Heart right ventricle (tissue), 16 donors: ENCODE measurements at places on chromosomes 11 and 22. TPM values are rescaled to one million over a fixed set of nuclear protein-coding genes. Genes with fewer than 3 reads are reported as not detected.

CLMP gene
- polyA plus RNA-seq = 8.8 TPM

TEX12 gene
- not detected for polyA plus RNA-seq

MTNR1B gene
- polyA plus RNA-seq = not detected

NPAS4 gene
- not detected for polyA plus RNA-seq

TUBA8 gene
- polyA plus RNA-seq = 44.9 TPM

NFAM1 gene
- polyA plus RNA-seq = 0.44 TPM

MS4A6E gene
- 0.28 TPM for polyA plus RNA-seq

SSH3 gene
- polyA plus RNA-seq = 7.8 TPM

GRCh38 chr11:9385327-9385899 lies 961 bp downstream of the IPO7 start:
- peak overlapping the region; percentile 92 for H3K4me3 ChIP-seq
- H3K4me1 ChIP-seq = peaks cover 15% of the 10 kb centered on the region
- H3K27ac ChIP-seq = peak overlapping the region; percentile 95
- no peaks in the 10 kb centered on the region for H3K27me3 ChIP-seq
- H3K36me3 ChIP-seq = no peaks in the 10 kb centered on the region

DNA sequence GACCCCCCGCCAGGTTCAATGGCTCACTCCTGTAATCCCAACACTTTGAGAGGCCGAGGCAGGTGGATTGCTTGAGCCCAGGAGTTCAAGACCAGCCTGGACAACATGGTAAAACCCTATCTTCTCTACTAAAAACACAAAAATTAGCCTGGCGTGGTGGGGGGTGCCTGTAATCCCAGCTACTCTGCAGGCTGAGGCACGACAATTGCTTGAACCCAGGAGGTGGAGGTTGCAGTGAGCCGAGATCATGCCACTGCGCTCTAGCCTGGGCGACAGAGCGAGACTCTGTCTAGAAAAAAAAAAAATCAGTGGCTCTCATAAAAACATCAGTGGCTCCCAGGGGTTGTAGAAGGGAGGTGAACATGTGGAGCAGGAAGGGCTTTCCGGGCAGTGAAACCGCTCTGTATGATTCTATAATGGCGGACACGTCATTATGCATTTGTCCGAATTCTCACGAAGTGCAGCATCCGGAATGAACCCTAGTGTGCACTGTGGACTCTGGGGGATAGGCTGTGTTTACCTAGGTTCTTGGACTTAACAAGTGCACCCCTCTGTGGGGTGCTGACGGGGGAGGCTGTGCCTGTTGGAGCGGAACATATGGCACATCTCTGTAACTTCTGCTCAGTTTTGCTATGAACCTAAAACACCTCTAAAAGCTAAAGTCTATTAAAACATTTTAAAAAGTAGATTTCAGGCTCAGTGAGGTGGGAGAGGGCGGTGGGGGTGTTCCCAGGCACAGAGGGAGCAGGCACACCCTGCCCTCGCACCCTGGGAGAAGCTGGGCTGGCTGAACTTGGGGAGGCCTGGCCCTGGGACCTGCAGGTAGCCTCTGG lies 49.1 kb upstream of the SEPTIN5 start:
- H3K4me1 ChIP-seq = peaks cover 11% of the 10 kb centered on the region
- no peaks in the 10 kb centered on the region for H3K27me3 ChIP-seq
- no peak overlapping the region for H3K4me3 ChIP-seq
- no peaks in the 10 kb centered on the region for H3K36me3 ChIP-seq

- no peaks in the 10 kb centered on the region for H3K27me3 ChIP-seq
- H3K4me1 ChIP-seq = no peaks in the 10 kb centered on the region
- H3K36me3 ChIP-seq = no peaks in the 10 kb centered on the region
- H3K27ac ChIP-seq = no peak overlapping the region
- no peak overlapping the region for H3K4me3 ChIP-seq
- no peak for DNase-seq
Measured at GRCh38 chr11:130023204-130023603, 20.6 kb upstream of the PRDM10 start.

DNA sequence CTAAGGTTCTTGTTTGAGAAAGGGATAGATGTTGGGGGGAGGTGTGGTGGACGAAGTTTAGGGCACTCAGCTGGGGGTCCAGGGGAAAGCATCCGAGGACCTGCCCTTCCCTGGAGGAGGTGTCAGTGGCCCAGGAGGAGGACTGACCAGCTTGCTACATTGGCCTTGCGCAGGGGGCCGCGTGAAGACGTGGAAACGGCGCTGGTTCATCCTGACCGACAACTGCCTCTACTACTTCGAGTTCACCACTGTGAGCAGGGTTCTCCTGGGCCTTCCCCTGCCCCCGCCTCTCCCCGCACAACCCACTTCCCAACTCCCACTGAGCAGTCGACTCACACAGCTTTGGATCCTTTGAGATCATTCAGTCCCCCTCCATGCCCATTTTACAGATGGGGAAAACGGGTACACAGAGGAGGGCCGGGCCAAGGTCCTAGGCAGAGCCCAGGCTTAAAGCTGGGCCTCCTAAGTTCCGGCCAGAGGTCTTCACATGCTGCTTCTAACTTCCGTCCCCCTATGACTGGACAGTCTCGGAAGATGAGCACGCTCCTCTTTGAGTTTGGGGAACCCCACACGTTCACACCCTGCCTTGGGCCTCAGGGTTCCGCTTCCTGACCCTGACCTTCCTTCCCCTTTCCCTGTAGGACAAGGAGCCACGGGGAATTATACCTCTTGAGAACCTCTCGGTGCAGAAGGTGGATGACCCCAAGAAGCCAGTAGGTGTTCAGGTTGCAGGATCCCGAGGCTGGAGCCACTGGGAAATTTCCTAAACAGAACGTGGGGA lies 28.7 kb downstream of the CYTH4 start:
- no peaks in the 10 kb centered on the region for H3K27me3 ChIP-seq
- no peak for DNase-seq
- no peaks in the 10 kb centered on the region for H3K36me3 ChIP-seq
- no peak overlapping the region for H3K4me3 ChIP-seq

DNA sequence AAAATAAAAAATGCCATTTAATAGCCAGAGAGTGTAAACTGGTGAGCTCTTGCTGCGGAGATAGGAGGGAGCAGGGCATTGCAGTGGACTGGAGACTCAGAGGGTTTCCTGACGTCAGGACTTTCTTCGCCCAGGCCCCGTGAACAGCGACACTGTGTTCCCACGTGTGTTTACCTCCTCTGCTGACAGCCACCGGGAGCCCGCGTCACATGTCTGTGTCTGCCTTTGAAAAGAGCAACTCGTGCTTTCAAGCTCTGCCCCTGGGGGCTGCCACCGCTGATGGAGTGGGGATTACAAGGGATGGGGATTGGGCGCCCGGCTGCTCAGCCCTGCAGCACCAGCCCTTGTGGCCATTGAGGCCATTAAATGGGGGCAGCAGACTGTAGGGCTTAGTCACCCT lies 3.3 kb downstream of the TANGO2 start:
- H3K4me3 ChIP-seq = no peak overlapping the region
- H3K27me3 ChIP-seq = no peaks in the 10 kb centered on the region
- peak; percentile 42 for DNase-seq
- peaks cover 9% of the 10 kb centered on the region for H3K36me3 ChIP-seq

DNA sequence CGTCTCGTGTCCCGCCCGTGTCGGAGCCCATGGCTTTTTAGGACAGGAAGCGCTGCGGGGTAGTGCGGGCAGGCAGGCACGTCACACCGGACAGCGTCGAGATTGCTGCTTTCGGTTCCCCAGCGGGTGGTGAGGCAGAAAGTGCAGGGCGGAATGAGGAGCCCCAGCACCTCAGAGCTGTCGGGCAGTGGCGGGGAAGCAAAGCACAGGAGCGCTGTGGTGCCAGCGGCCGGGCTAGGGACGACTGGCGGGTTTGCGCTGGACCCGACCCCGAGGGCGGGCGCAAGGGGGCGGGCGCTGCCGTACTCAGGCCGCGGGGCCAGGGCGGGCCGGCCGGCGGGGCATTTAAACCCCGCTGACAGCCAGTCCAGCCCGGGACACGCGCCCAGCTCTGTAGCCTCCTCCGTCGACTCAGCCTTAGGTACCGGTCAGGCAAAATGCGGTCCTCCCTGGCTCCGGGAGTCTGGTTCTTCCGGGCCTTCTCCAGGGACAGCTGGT lies at the start of gene SLC37A2:
SLC37A2 (plus strand) TSS at position 375 of the 498 bp plus-strand sequence; CDS start at position 438, 63 bp downstream.
- no peaks in the 10 kb centered on the region for H3K36me3 ChIP-seq
- H3K27me3 ChIP-seq = peaks cover 41% of the 10 kb centered on the region
- peak; percentile 68 for DNase-seq
- H3K27ac ChIP-seq = peak within 1 kb of the TSS; percentile 59

DNA sequence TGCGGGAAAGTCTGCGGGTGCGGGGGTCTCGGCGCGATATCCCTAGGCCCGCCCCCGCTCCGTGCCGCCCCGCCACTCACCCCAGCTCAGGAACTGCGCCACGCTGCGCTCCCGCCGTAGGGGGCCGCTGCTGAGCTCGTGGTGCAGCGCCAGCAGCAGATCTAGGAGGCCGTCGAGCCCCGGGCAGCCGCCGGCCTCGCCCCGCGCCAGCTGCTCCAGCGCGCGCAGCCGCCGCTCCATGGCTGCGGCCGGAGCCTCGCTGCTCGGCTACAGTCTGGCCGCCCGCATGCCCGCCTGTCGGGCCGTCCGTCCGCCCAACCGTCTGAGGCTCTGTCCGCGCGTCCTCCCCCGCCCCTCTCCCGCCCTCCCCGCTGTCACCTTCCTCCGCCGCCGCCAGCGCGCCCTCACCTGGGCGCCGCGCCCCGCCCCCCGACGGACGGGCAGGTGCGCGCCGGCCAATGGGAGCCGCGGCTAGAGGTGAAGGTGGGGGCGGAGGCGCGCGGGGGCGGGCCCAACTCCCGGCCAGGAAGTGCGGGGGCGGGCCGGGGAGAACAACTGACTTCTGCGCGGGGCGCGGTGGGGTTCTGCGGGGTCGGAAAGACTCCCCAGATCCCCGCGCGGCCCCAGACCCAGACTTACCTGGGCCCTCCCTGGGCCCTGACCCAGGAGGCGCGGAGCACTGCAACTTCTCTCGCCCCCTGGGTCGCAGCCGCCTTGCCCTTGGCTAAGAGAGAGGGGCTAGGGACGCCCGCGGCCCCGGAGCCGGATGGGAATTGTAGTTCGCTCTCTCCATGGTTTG lies at the start of gene CDC42BPG:
CDC42BPG (minus strand) TSS at position 324 of the 799 bp plus-strand sequence; CDS start at position 240, 84 bp downstream.
- DNase-seq = peak; percentile 76
- H3K4me1 ChIP-seq = peaks cover 40% of the 10 kb centered on the region
- H3K4me3 ChIP-seq = peak within 1 kb of the TSS; percentile 39
- no peaks in the 10 kb centered on the region for H3K36me3 ChIP-seq
- no peaks in the 10 kb centered on the region for H3K27me3 ChIP-seq

GRCh38 chr11:93969925-93970922 lies 50.9 kb upstream of the HEPHL1 start:
- DNase-seq = no peak
- H3K4me3 ChIP-seq = no peak overlapping the region
- H3K27me3 ChIP-seq = no peaks in the 10 kb centered on the region

- H3K27ac ChIP-seq = no peak overlapping the region
- H3K4me3 ChIP-seq = no peak overlapping the region
- peaks cover 17% of the 10 kb centered on the region for H3K4me1 ChIP-seq
- H3K36me3 ChIP-seq = peaks cover 12% of the 10 kb centered on the region
Measured at GRCh38 chr11:58629857-58630256, 7.4 kb downstream of the CNTF start.

- H3K27ac ChIP-seq = no peak overlapping the region
- no peak overlapping the region for H3K4me3 ChIP-seq
- peaks cover 3% of the 10 kb centered on the region for H3K36me3 ChIP-seq
- H3K27me3 ChIP-seq = peaks cover 4% of the 10 kb centered on the region
- DNase-seq = peak; percentile 37
Measured at GRCh38 chr22:39434243-39434653, 22.6 kb upstream of the MGAT3 start.

DNA sequence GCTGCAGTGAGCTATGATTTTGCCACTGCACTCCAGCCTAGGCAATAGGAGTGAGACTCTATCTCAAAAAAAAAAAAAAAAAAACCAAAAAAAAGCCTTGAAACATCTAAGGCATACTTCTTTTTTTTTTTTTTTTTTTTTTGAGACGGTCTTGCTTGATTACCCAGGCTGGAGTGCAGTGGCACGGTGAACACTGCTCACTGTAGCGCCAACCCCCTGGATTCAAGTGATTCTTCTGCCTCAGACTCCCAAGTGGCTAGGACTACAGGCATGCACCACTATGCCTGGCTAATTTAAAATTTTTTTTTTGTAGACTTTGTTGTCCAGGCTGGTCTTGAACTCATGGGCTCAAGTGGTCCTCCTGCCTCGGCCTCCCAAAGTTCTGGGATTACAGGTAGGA lies 19.5 kb downstream of the ARFGAP3 start:
- H3K36me3 ChIP-seq = no peaks in the 10 kb centered on the region
- H3K27me3 ChIP-seq = no peaks in the 10 kb centered on the region
- no peak overlapping the region for H3K27ac ChIP-seq

DNA sequence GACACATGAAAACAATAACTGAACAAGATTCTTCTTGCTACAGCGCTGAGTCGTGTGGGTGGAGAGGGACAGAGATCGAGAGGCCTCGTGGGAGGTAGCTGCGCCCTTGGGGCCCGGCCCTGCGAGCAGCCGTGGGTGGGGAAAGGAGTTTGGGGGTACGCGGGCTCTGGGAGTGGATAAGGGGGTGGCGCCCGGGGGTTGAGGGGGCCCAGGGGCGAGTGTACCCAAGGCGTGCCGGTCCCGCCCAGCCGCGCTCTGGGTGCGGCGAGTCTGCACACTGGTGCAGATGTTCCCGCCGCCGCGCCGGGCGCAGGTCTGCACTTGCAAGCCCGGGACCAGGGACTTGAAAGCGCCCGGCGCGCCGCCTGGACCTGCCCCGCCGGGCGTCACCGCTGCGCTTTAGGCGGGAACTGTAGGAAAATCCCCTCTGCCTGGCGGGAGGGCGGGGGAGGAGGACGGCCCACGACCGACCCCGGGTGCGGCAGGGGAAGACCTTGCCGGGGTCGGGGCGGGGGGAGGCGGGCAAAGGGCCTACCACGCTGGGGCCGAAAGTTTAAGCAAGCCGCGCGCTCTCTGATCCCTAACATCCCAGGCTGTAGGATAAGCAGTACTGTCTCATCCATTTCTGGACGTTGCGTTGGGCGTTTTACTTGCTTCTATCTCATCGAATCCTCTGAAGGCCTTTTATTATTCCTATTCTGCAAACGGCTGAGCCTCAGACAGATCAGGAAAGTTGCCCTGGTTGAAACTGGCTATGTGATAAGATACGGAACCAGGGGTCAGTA lies 1.4 kb upstream of the KREMEN1 start:
- no peak overlapping the region for H3K27ac ChIP-seq
- no peaks in the 10 kb centered on the region for H3K36me3 ChIP-seq
- peak; percentile 51 for DNase-seq
- H3K4me1 ChIP-seq = peaks cover 22% of the 10 kb centered on the region
- H3K4me3 ChIP-seq = peak overlapping the region; percentile 35

DNA sequence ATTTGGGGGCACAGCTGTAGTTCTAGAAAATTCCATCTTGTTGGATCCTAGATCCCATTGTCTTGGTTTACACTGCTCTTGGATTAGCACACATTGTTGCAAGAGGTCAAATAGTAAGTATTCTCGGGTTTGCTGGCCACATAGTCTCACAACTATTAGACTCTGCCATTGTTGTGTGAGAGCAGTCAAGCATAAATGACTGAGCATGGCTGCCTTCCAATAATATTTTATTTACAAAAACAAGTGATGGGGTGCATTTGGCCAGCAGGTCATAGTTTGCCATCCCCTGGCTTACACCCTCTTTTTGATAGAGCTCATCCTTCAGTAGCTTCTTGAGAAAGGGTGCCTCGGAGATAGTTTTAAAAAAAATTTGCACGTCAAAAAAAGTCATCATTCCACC lies 77.9 kb upstream of the ALX4 start:
- peaks cover 8% of the 10 kb centered on the region for H3K27me3 ChIP-seq
- no peak overlapping the region for H3K27ac ChIP-seq
- no peak overlapping the region for H3K4me3 ChIP-seq
- no peak for DNase-seq
- no peaks in the 10 kb centered on the region for H3K4me1 ChIP-seq

GRCh38 chr11:66885950-66886440 lies 29.1 kb downstream of the LRFN4 start:
- H3K4me3 ChIP-seq = no peak overlapping the region
- H3K27me3 ChIP-seq = no peaks in the 10 kb centered on the region
- H3K27ac ChIP-seq = no peak overlapping the region
- H3K36me3 ChIP-seq = no peaks in the 10 kb centered on the region

GRCh38 chr11:75351541-75351790 lies at the start of gene ARRB1:
TSS of gene ARRB1 (minus strand) at chr11:75351661. CDS start at chr11:75351607, 54 bp downstream.
- H3K36me3 ChIP-seq = no peaks in the 10 kb centered on the region
- peaks cover 62% of the 10 kb centered on the region for H3K4me1 ChIP-seq
- H3K27me3 ChIP-seq = no peaks in the 10 kb centered on the region
- peak within 1 kb of the TSS; percentile 80 for H3K27ac ChIP-seq
- DNase-seq = no peak
